ENCODE measurements at places on chromosomes 2 and 18.

DNA sequence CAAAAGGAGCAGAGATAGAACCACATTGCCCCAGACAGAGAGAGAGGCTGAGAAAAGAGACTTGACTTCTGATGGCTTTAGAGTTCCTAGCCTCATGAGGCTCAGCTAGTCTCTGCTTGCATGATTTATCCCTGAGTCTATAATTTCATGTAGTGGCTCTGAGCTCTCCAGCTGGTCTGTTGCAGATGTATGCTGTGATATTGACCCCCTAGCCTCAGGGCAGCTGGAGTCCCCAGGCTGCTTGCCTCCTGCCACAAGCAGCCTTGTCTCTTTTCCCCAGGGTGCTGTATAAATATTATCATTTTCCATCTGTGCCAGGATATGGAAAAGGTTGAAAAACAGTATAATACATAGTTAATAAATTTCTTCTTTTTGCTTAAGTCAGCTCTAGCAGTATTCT is 467.6 kb upstream of the CWC22 start:
- no peak for DNase-seq

- DNase-seq: no peak
Observed at GRCh38 chr2:203720915-203721672, 14.7 kb downstream of the CD28 start.

GRCh38 chr2:136384531-136385303 is 266.8 kb upstream of the CXCR4 start:
- DNase-seq: peak; percentile 71

GRCh38 chr18:75896865-75897264 is 469.4 kb upstream of the SMIM21 start:
- DNase-seq: peak; percentile 76

GRCh38 chr2:171813126-171813525 is 80.9 kb downstream of the SLC25A12 start:
- DNase-seq: no peak

Data from D341Med (cell line).